Stromal cell of bone marrow (primary cell): ENCODE measurements at places on chromosomes 11 and 22.
A peak's percentile ranks its signal among the peaks of the same experiment; 100 is the strongest.

GRCh38 chr22:50532824-50533796 lies 3.3 kb upstream of the TYMP start:
- DNase-seq: no peak

DNA sequence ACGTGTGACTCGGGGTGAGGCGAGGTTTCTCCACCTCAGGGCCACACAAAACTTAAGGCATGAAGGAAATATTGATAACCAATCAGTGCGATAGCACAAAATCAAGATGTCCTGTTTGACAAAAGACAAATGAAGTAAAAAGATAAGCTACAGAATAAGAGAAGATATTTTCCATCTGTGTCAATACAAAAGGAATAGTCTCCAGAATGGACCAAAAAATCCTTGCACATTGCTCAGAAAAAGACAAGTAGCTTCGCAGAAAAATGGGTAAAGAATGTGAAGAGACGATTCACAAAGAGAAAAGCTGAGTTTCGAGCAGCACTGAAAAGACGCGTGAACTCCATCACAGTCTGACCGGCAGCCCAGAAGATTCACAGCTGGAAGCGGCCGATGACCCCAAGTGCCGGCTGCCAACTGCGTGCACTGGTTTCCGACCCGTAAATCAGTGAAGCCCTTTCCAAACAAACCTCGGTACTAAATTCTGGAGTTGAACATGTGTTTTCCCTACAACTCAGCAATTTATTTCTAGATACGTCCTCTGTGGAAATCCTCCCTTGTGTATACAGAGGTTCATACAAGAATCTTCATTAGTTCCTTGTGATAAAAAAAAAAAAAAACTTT lies 308.4 kb downstream of the BRD1 start:
- DNase-seq: no peak

DNA sequence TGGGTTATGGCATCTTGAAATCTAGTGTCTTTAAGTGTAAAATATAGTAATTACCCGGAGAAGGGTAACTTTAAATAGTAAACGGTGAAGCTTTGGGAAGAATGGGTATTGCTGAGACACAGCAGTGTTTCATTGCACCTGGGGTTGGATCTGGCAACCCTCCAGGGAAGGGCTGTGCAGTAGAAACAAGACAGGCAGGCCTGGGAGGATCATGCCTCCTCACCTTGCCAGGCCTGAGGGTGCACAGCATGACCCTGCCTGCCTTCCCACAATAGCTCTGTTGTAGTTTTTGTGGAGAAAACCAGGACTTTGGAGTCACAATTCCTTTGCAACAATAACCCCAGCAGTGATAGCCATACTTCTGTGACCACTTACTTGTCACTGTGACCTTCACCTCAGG lies 64.6 kb upstream of the ADSL start:
- DNase-seq: no peak

GRCh38 chr11:541433-541885 lies 4.1 kb downstream of the LRRC56 start:
- DNase-seq: no peak

DNA sequence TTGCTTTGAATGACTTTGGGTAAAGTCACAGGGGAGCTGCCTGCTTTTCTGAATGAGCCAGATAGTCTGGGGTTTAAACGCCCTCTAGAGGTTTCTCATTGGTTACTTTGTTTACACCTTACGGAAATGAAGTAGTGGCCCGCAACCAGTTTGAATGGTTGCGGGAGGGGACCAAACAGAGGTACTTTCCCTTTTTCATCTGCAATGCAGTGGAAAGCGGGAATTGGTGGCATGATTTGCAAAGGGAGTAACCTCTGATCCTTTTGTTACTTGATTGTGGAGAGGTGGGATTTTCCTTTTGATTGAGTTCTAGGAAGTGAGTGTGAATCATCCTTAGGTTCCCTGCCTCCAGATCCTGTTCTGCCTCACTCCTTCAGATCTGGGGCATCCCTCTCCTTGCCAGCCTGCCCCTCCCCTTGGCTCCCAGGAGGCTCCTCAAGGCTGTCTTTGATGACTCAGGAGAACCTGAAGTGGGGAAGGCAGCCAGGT lies 15.9 kb upstream of the GLYATL1 start:
- no peak for DNase-seq

- DNase-seq: peak; percentile 87
Measured at GRCh38 chr11:14336507-14337503, 22.2 kb downstream of the RRAS2 start.
